ENCODE measurements at places on chromosomes 1 and 21.

- DNase-seq, result no peak
These were observed 6.6 kb upstream of the TMEM51 start for GRCh38 chr1:15146971-15147376.

GRCh38 chr21:9763807-9764206, 757.6 kb upstream of the TPTE start:
- DNase-seq, result no peak

- DNase-seq, result no peak
These were observed 146.1 kb downstream of the SPATA46 start for GRCh38 chr1:162230517-162230916.

GRCh38 chr1:185343306-185343705, 26.3 kb upstream of the IVNS1ABP start:
- no peak for DNase-seq

- DNase-seq, result no peak
These were observed 96.3 kb downstream of the NIBAN1 start for GRCh38 chr1:184878002-184878401.

- no peak for DNase-seq
These were observed 500 bp downstream of the EPHA10 start for GRCh38 chr1:37764414-37764825.

GRCh38 chr1:218250492-218250891, 34.6 kb upstream of the RRP15 start:
- no peak for DNase-seq

DNA sequence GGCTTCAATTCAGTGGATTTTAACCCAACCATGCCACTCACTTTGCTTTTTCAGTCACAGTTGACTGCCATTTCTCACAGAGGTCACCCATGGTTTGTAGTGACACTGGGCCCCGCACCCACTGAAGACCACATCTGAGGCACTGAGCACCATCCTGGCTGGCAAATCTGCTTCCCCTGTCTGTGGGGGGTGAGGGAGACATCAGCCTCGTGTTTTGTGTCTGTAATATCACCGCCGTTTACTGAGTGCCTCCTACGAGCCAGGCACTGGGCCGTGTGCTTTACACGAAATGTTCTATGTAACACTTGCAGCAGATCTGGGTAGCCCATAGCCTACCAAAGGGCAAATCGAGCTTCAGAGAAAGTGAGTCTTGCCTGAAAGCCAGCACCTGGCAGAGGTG, 161.8 kb downstream of the PGBD5 start:
- DNase-seq, result no peak
